HCEC 1CT (cell line): ENCODE measurements at places on chromosomes 3 and 15.
A peak's percentile ranks its signal among the peaks of the same experiment; 100 is the strongest.

DNA sequence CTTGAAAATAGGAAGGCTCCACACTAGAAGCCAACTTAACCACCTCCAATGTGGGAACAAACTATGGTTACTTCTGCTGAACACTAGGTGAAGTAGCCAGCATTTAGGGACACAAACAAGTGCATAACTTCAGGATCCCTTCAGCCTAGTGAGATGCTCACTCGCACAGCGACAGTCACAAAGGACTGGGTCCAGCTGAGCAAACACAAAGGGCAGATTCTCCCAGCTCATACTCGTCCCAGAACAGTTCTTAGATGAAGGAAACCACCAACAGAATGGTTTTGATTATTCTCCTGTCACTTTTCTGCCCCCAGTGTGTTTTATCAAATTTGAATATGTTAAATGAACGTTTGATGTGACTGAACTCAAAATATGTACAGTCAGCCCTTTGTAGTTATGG lies 201.6 kb downstream of the KCNAB1 start:
- DNase-seq = no peak

GRCh38 chr3:113148284-113148683 lies 63.1 kb upstream of the BOC start:
- DNase-seq = no peak

DNA sequence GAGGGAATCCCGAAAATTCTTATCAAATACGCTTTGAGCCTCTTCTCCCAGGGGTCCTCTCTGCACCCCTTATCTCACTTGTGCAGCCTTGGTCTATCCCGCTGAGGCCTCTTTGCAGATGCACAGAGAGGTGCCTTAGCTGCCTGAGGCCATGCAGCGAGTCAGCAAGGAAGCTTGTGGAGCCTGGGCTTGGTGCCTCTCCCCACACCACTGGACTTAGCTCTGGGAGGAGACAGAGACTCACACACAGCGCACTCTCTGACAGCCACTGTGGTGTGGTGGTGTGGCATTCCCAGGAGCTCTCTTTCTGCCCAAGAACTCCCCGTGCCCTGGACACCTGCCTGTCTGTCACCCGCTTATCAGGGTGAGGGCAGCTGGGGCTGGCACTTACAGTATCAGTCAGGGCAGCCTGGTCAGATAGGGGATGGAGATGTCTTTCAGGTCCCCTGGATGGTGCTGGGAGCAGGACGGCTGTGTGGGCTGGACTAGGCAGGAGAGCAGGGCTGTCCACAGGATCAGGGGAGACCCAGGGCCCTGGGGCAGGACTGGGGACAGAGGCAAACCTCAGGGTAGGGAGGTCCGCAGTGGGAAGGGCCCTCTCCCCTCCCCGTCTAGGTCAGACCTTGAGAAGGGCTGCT lies 10.2 kb upstream of the LINGO1 start:
- no peak for DNase-seq

DNA sequence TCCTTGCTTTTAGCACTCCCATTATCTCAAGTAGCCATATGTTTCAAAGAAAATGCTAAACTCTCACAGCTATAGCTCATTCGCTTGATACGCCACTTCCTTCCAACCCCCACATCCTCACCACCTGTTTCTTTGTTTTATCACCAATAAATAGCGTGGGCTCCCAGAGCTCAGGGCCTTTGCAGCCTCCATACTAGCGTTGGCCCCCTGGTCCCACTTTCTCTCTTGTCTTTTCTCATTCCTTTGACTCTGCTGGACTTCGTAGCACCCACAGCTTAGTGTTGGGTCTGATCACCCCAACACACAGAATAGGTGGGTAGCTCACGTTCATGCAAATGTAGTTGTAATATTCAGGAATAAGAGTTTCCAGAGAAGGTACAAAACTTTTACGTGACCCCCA lies 4.1 kb upstream of the GPD1L start:
- DNase-seq = no peak

- no peak for DNase-seq
Measured at GRCh38 chr3:85808755-85809154, 850.0 kb downstream of the CADM2 start.

DNA sequence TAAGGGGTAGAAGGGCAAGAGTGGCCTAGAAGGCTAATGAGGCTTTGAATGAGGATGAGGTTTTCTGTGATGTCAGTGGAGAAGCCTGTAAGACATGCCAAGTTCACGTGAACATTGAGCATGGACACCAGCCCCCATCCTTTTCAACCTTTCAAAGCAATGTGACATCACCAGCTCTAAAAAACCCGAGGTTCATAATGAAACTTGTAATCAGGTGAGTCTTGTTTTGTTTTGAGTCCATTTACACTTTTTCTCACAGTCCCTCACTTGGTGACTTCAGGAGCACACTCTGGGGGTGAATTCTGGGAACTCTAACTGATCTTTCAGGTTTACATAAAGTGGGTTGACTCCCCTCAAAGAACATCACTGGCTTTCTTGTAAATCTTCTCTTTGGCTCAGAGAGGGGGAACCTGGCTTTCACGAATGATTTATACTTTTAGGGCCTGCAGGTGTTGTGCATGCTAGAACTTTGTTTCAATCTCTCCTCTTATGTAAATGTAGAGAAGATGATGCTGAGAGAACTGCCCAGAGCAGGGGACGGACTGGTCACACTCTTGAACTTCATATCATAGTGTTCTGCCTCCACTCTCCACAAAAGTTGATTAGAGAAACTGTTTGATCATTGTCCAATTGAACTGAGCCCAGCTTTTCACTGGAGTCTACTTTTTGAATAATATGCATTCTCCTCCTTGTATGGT lies 224.7 kb upstream of the SATB1 start:
- no peak for DNase-seq

DNA sequence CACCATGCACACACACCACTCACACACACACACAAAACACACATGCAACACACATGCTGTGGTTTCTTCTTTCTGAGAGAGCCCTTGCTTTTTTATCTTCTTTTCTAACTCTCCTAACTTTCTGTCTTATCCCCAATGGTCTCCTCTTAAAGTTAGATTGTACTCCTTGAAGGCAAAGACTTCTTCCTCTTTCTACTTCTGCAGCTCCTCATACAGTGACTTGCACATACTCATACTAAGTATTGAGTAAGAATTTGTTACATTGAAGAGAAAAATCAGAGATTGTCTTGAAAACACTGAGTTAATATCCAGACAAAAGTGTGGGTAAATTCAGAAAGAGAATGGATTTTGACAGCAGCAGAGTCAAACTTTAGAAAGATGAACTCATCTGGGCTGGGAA lies 64.4 kb downstream of the GTPBP8 start:
- no peak for DNase-seq

DNA sequence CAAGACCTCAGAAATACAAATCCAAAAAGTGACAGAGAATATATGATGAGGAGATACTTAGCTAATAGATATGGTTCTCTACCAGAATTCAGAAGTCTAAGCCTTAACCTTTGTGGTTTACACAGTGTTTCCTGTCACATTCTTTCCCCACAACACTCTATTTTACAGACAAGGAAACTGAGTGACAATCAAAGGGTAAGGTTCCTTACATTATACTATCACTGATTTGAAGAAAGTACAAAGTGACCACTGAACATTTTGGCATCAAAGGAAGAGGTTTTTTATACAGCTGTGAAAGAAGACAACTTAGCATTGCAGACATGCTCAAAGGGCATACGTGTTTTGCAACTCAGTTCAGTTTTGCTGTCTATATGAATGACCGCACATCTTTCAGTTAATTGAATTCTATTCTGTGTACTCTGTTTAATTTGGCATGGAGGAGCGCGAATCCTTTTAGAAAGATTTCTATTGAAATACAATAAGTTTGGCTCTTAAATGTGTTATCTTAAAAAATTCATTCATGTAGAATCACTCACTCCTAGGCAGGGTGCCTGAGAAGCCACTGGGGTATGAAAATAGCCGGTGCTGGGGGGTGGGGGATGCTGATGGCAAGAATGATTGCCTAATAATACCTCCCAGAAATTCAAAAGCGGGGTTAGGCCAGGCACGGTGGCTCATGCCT lies 66.5 kb upstream of the SKOR1 start:
- no peak for DNase-seq

DNA sequence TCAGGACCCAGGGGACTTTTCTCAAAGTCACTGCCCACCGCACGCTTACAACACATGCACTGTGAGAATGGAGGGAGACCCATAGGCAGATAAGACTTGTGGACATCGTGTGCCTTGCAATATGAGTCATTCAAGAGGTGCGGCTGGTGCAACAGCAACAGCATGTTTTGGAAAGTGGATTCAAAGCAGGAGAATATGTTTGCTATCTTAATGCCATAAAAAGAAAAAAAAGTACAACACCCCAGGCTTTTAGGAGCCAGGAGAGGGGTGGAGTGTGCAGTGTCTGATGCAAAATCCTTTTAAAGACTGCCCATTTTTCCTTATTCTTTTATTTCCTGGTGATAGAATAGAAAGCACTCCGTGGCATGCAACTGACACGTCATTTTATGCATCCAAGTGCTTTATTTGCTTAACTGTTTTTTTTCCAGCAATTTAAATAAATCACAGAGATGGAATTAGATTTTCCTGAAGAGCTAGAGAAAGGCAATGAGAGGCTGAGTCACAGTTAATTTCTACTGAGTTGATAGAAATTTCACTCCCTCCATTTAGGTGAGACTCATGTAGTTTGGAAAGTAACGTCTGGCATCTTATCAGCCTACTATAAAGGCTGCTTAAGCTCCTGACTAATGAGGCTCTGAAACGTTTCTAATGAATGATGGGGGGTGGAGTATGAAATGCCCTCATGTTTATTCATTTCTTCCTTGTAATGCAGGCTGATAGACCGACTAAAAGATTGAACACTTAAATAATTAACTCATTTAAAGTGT lies 96.4 kb downstream of the NSUN3 start:
- peak; percentile 77 for DNase-seq

DNA sequence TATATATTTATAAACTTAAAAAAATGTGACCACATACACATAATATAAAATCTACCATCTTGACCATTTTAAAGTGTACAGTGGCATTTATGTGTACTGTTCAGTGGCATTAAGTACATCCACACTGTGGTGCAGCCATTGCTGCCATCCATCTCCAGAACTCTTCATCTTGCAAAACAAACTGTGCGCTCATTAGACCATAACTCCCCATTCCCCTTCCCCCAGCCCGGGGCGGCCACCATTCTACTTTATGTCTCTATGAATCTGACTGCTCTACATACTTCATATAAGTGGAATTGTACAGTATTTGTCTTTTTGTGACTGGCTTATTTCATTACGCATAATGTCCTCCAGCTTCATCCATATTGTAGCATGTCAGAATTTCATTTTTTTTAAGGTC lies 47.8 kb downstream of the CTXND1 start:
- no peak for DNase-seq

DNA sequence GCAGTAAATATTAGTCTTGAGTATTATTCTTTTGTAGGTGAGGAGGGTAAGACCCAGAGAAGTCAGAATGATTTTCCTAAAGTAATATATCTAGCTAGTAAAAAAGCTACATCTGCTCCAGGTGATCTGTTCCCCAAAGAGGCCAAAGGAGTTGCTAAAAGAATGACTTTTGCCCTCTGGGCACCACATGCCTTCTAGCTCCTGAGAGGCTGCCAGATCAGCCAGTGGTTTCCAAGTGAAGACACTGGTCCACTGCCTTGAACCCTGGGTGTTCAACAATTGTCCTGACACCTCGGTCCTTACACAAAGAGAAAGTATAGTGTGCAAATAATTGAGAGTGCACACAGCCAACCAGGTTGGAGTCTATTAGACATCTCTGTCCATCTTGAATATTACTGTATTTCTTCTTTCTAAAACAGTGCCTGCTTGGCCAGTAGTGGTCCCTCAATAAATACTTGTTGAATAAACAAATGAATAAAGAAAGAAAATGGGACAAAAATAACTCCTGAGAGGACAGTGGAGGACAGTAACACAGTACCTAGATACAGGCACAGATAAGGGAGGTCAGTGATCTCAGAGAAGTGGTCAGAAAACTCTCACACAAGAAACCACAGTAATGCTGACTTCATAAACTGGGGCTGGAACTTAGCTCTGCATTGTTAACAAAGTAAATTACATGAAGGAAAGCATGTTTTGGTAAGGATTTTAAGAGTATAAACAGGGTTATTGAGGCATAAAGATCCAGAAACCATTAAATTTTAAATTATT lies 56.6 kb upstream of the CSTA start:
- no peak for DNase-seq

DNA sequence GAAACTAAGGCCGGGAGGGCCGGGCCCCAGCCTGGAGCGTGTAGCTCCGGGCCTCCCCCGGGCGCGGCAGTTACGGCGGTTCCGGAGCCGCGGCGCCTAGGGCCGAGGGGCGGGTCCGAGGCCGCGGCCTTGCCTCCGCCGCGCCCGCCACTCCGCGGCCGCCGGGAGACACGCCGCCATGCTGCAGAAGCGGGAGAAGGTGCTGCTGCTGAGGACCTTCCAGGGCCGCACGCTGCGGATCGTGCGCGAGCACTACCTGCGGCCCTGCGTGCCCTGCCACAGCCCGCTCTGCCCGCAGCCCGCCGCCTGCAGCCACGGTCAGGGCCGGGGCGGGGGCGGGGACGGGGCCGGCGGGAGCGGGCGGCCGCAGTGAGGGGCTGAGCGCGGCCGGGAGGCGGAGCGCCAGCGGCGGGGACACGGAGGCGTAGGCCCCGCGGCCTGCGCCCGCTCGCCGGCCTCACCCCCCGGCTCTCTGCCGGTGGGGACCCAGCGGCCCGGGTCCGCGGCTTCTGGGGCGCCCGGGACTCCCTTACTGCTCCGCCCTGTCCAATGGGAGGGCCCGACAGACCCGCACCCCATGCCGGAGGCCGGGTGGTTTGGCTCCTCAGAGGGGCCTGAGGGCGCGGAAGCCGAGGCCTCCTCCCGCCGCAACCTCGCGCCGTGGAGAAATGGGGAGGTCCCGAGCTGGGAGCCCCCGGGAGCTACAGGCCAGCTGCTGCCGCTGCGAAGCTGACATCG lies at the start of gene DIS3L:
DIS3L (plus strand) TSS at position 150 of the 738 bp plus-strand sequence; CDS start at position 179, 29 bp downstream.
- peak; percentile 57 for DNase-seq

GRCh38 chr3:70820397-70820796 lies 508.0 kb upstream of the MDFIC2 start:
- no peak for DNase-seq

DNA sequence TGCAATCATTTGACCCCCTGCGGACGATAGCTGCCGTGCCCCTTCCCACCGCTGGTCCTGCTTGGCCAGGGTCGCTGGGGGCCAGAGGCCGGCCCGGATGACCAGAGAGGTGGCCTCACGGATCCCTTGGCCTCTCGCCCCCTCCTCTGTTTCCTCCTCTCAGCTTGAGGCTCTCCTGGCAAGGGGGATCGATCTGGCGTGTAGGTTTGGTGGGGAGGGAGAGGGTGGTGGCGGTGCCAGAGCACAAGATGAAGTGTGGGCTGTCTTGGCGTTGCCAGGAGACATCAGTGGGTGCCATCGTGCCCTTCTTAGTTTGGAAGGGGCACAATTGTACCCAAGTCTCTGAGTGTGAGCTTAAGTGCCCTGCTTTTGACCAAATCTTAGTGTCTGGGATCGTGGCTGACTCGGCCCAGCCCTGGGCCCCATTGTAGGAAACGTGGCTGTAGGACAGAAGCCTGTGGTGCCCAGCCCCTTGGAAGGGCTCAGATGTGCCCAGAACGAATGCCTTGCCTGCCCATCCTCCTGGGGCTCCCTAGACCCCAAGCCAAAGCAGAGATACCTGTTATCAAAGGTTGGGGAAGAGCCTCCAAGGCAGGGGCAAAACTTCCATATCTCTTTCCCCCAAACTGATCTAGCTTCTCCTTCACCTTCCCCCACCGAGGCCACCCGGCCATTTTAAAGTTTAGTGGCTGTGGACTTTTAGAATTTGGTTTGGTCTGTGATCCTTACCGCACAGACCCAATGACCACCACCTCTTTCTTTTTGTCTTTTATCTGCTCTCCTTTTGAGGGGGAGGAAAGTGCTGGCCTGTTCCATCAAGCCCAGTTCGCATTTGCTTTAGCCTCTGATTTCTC lies 14.4 kb downstream of the NR2F2 start:
- DNase-seq = peak; percentile 37

- no peak for DNase-seq
Measured at GRCh38 chr15:61743345-61743909, 316.8 kb downstream of the VPS13C start.
